ENCODE measurements at places on chromosomes 6 and 20.

DNA sequence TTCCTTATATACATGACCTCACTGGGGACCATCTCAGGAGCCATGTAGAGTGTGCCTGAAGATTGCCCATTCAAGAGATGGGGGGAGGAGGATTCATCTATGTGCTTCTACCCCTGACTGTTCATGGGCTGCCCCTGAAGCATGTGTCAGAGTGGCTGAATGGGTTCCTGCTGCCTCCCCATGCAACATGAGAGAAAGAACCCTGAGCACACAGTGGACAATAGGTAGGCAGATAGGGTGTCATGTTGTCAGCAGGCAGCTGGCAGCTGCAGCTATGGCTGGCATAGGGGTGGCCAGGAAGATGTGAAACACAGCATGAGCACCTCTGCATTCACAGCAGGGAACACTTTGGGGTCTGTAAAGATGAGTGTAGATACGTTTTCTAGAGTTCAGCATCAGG lies 208.4 kb upstream of the CNR1 start:
- DNase-seq, result peak; percentile 87

DNA sequence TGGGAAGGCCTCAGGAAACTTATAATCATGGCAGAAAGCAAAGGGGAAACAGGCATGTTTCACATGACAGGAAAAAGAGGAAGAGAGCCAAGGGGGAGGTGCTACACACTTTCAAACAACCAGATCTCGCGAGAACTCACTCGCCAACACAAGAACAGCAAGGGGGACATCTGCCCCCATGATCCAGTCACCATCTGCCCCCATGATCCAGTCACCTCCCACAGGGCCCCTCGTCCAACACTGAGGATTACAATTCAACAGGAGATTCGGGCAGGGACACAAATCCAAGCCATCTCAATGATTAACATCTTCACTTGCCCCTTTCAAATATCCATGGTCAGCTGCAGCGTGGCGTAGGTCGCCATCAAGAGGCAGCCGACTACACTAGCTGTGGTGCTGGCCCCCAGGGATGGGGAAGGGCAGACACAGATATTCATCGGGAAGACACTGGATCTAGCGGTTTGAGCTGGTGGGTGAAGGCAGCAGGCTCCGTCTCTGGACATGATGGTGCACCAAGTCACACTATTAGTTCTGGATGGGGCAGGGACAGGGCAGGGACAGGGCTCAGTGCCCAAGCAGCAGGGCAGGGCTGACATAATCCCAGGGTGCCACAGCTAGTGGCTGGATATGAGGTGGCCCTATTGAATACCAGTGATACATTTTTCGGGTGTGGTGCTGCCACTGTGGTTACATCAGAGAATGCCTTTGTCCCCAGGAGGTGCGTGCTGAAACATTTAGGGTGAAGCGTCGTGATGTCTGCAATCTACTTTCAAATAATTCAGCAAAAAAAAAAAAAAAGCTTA lies 31.6 kb downstream of the TUBB2B start:
- DNase-seq, result no peak

DNA sequence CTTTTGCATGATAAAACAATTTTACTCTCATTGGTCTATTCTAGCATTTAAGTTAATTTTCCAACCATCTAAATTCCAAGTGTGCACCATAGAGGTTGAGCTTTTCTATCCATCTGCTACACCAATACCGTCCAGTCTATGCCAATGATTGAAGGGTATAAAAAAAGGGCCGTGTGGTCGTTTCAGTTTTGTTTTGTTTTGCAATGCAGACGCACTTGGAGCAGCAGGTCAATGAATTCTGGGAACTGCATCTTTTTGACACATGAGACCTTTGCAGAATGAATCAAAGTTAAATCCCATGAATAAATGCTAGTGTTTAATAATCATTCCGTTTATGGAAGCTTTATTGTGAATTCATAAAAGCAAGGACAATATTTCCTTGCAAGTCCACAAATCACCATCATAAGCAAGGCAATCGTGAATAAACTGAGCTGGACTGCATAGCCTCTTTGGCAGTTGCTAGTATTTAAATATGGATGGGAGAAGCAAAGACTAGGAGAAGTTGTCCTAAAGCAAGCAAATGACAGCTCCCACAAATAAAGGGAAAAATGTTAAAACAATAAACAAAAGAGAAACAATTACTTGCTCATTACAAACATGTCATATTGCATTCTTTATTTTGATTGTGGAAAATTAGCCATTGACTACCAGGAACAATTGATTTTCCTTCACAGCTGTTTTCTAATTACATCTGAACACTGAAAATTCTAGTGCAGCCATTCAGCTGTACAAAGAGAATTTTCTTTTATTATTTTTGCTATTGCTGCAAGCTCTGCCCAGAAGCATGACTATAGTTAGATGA lies 649.7 kb upstream of the GJE1 start:
- peak; percentile 7 for DNase-seq

GRCh38 chr20:45902199-45902701 lies 9.7 kb downstream of the PLTP start:
- no peak for DNase-seq

- no peak for DNase-seq
These were observed 1.3 kb upstream of the ARHGAP18 start for GRCh38 chr6:129711271-129711631.

GRCh38 chr6:37745748-37746147 lies 48.1 kb upstream of the MDGA1 start:
- DNase-seq, result no peak

DNA sequence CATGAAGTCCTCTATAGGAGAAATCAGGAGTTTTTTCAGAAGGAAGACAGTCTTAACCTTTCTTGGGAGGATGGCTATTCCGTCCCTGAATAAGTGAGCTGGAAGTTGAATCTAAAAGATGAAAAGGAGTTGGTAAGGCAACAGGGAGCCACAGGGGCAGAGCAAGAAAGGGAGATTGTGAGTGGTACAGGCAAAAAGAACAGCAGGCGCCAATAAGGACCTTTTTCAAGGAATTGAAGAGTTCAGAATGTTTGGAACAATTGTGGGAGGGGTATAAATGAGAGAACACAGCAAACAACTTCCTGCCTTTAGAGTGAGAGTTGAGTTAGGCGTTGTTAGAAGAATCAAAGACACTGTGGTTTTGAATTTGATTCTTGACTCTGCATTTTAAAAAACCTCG lies 1003.7 kb downstream of the EPHA7 start:
- DNase-seq, result no peak

DNA sequence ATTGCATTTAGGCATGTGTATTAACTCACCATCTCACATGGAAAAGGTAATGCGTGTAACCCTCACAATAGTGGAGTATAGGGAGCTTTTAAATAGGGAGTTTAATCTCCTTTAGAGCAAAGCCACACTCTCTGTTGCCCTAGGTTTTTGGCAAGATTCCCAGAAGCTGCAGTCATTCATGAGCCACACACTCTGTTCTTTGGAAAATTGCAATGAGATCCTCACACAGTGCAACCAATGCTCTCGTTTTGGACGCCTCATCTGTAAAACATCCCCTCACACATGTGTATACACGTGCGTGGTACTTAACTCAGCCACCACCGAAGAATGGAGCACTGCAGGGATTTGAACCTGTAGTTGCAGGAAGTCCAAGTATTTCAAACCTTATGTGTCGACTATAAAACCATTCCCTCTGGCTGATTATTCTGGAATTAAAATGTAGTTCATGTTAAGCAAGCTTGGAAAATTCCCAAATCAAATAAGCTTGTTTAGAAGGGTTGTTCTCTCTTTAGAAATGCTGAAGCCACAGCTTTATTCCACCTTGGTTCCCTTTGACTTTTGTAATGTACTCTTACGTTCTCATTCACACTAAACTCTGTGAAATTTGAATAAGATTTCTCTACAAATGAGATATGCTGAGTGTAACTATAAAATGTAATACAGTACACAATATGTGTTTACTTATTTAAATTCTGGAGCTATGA lies 489.8 kb upstream of the MANEA start:
- peak; percentile 99 for DNase-seq

- no peak for DNase-seq
These were observed 69.7 kb downstream of the CBLN4 start for GRCh38 chr20:55935448-55936208.

DNA sequence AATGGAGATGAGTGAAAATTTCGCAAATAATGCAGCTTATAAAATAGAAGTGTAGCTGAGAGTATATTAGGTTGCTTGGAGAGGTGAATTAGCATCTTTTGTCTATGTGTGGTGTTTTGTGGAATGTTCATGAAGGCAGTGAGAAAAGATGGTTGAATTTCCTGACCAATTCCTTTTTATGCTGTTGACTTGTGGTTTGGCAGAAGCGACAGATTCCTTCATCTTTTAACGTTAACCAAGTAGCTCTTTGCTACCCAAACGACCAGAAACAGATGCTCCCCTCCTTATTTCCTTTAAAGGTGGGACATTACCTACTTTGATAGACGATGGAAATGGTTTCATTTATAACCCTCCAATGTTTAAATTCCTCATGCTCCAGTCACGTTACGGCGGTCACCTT lies 390.5 kb downstream of the QKI start:
- no peak for DNase-seq

DNA sequence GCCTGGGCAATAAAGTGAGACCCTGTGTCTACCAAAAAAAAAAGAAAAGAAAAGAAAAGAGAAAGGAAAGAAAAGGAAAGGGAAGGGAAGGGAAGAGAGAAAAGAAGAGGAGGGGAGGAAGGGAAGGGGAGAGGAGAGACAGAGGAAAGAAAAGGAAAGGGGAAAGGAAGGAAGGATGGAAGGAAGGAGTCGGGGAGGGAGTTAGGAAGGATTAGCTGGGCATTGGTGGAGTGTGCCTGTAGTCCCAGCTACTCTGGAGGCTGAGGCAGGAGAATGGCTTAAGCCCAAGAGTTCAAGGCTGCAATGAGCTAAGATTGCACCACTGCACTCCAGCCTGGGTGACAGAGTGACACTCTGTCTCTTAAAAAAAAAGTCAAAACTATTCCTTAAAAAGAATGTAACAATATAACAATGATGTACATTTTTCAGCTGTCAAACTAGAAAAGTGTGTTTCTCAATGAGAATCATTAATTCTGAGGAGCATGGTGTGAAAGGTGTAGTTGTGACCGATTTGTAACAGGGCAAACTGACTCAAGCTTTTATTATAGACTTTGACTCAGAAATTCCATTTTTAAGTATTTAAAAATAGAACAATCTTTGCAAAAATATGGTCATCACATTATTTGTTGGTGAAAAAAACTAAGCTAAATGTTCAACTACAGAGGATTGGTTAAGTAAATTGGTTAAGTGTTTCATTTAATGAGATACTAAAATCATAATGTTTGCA lies 14.7 kb downstream of the SNRPB start:
- no peak for DNase-seq

DNA sequence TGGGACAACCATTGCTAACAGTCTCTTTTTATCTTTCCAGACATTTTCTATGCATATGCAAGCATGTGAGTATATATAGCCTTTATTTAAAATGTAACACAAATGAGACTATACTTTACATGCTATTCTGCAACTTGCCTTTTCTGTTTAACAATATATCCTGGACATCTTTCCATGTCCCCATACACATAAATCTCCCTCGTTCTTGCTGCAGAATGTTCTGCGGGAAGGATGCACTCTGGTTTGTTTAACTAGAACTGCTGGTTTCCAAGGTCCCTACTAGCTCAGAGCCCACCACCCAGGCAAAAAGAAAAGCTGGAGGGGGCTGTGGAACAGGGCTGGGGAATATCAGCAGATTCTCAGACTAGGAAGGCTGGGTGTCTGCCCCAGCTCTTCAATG lies 35.2 kb upstream of the CCDC167 start:
- DNase-seq, result no peak

GRCh38 chr20:9919271-9920014 lies 80.6 kb upstream of the PAK5 start:
- DNase-seq, result no peak

GRCh38 chr6:156634048-156634447 lies 143.1 kb upstream of the ARID1B start:
- DNase-seq, result no peak

DNA sequence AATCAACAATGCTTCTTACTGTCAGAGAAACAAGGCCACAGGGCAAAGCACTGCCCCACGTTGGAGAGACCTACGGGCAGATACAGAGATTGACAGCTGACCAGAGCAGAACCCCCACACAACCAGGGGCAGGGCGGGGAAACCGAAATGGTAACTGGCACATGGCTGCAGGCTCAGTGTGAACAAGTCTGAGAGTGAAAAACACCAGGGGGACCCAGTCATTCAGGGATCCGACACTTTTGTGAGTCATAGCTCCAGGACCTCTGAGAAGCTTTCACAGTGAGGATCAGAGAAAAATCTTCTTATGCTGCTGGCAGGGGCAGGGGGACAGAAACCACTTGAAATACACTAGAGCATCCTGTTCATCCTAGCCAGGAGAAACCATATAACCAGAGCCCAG lies 254.2 kb downstream of the C6orf118 start:
- DNase-seq, result no peak

GRCh38 chr6:54463354-54464024 lies 155.2 kb downstream of the TINAG start:
- DNase-seq, result no peak

DNA sequence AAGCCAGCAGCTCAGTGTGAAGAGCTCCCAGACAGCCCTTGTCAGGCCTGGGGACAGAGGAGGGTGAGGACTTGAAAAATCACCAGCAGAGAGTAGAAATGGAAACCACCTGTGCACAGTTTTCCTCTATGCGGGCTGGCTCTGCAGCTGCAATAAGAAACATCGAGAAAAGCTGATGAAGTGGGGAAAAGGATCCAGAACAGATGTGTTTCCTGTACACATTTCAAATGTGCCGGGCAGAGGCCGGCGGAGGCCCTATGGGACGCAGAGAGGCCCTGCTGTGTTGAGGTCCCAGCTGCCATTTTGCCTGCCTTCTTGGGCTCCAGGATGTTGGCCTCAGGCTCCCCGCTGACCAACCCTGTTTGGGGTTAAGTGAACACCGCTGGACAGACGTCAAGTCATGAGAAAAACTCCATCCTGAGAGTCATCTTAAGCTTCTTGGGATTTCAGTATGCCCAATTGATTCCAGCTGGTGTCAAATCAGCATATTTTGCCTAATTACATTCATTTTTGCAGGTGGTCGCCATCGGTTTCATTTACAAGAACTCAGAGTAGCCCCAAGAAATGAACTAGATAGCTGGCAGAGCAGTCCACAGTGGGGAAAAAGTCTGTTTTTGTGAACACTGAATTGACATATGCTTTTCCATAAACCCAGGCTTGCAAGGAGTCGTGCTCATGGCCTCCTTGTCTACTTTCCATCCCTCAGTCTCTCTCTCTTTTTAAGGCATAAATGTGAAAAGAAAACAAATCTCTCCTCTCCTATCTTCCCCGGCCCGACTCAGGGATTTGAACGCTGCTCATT lies 150.4 kb upstream of the PHACTR3 start:
- DNase-seq, result no peak

DNA sequence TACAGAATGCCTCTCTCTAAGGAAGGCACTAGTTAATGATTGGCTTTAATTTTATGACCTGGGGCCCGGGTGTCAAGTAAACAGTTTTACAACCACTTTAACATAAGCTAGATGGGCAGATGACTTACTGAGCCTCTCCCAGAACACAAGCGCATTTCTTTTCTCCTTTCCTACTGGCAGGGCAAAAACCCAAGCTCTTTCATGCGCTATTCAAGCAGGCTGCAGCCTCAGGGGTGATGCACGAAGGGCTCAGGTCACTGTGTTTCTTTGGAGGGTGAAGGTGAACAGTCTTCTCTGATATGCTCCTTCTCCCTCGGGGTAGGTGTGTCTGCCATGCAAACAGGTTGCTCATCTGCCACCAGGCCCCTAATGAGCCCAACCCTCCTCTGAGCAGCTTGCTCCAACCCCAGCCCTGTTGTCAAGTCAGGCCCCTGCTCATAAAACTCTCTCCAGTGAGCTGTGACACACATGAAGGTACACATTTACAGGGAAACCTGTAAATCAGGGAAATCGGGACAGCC lies 73.5 kb upstream of the CDH4 start:
- DNase-seq, result no peak

GRCh38 chr6:163259689-163260088 lies 154.8 kb upstream of the QKI start:
- DNase-seq, result no peak

- DNase-seq, result no peak
These were observed 59.6 kb upstream of the ESR1 start for GRCh38 chr6:151747896-151748295.

Measured in COR-L47 (cell line).